Activated T-helper 9 cell treated with anti-CD3 and anti-CD28 coated beads, Interleukin-2, amount 50 U/mL, for 16 hours (primary cell): ENCODE measurements at places on chromosomes 6 and 20.

DNA sequence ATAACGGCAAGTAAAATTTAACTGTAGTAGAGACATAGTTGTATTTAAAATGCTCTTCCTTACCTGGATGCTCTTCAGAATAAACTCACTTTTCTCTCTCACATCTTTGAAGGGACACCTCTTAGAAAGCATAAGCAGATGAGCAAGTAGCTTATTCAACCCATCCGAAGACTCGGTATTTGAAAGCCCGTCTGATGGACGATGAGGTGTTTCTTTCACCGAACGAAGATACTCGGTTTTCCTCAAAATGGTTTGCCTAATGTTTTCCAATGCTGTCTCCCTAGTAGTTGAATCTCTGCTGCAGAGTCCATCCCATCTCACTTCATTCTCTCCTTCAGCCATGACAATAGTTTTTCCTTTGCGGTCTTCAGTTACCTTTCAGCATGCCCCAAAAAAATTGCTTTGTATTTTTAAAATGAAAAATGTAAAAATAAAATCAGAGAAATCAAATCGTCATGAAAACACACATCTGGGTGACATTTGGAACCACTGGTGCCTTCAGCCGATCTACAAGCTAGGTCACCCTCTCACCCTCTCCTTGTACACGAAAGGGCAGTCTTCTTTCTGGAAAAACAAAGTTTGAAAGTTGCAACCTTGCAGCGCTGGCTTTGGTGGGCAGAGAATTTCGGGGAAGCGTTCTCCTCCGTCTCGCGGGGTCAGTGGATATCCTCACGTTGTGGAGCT lies 772 bp downstream of the SESN1 start:
- no peak for DNase-seq

- DNase-seq: no peak
These were observed 54.0 kb upstream of the PTPRK start for GRCh38 chr6:128574402-128574801.

- no peak for DNase-seq
These were observed 28.8 kb upstream of the PLAGL1 start for GRCh38 chr6:144036835-144037195.

DNA sequence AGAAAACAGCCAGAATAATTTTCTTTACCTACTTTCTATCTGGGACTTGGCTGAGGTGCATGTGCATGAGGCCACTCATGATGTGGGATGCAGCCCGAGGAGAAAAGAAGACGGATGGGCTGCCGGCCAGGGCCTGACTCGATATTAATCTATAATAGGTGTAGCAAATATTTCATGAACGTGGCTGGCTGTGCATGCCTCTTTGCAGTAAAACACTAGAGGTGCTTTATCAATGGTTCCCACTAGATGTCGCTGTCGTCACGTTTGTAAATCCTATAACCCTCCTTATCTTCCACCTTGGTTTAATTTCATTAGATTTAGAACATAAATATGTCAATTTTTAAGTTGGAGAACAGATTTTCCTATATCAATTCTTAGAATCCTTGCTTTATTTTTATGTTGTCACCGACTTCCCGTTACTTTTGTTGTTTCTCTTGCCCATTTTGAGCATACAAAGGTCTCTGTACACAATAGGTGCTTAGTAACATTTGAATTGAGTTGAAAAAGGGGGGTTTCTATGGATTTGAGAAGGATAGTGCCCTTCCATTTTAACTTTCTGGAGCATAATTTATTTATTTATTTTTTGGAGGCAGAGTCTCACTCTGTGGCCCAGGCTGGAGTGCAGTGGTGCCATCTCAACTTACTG lies 19.6 kb upstream of the FERMT1 start:
- peak; percentile 1 for DNase-seq

DNA sequence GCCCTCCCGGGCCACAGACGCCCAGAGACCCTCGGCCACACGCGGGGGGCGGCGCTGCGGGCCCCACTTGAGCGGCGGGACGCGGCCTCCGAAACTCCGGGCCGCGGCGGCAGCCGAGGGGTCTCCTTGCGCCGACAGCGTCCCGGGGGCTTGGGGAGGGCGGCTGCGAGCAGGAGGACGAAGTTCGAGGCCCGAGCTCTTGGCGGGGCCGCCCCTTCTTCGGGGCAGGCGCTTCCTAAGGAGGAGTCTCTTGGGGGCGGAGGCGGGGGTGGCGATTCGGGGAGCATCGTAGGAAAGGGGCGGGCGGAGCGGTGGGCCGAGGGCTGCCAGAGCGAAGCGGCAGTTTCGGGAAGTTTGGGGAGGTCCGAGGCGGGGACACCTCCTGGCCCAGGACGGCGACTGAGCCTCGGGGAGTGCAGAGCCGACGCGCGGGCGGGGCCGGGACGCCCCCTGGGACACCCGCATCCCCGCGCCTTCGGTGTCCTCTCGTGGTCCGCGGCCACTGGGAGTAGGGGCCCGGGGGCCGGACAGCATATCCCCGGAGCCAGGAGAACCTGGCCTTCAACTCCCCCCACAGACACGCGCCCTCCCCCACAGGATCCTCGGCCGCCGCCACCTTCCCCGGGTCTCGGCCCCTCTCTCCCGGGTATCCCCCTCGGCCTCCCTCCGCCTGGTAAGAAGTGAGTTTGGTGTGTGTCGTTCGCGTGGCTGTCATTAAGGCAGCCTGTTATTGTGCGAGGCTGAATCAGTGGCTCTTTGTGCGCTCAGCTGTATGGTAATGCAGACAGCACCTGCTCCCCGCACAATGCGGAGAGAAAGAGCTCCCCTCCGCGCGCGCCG lies 613 bp upstream of the DLL1 start:
- DNase-seq: no peak

GRCh38 chr6:25942561-25943147 lies 12.2 kb upstream of the SLC17A2 start:
- no peak for DNase-seq

- DNase-seq: no peak
These were observed 140.8 kb downstream of the FARS2 start for GRCh38 chr6:5401845-5402738.

GRCh38 chr6:38091613-38092012 lies 272.1 kb downstream of the ZFAND3 start:
- no peak for DNase-seq
